ENCODE measurements at places on chromosomes 2 and 18.

- no peak for DNase-seq
These were observed 30.0 kb downstream of the MYO7B start for GRCh38 chr2:127565261-127566138.

DNA sequence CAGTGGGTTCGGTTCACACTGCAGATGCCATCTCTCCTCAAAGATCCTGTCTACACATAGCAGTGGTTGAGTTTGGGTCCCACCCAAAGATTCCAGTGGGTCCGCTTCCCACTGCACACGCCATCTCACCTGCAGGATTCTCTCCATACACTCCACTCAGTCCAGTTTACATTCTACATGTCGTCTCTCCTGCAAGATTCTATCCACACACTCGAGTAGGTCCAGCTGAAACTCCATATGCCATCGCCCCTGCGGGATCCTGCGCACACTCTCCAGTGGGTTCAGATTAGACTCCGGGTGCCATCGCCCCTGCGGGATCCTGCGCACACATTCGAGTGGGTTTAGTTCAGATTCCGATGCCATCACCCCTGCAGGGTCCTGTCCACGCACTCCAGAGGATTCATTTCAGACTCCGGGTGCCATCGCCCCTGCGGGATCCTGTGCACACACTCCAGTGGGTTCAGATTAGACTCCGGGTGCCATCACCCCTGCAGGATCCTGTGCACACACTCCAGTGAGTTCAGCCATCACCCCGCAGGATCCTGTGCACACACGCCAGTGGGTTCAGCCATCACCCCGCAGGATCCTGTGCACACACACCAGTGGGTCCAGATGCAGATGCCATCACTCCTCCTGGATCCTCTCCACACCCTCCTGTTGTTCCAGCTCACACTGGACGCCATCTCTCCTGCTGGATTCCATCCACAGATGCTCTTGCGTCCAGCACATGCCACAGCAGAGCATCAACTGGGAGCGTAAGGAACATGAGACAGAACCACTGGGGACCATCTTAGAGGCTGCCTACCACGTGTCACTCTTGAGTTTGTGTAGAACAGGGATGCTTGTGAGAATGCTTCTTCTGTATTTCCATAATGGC lies 3.0 kb upstream of the PXDN start:
- DNase-seq, result no peak

DNA sequence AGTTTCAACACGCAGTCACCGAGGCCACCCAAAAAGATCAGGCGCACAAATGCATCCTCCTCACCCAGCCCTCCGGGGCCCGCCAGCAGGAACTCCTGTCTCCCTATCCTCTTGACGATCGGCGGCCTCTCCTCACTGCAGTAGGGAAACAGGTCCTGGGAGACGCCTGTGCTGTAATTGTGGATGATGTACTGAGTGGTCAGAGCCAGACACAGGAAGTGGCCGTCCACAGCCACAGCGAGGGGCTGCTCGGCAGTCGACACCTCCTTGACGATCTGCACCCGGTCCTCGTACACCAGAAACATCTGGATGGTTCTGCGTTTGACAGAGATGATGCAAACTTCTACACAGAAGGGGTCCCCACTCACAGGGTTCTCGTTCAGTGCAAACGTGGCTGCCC lies 22.0 kb downstream of the TGFBRAP1 start:
- no peak for DNase-seq

DNA sequence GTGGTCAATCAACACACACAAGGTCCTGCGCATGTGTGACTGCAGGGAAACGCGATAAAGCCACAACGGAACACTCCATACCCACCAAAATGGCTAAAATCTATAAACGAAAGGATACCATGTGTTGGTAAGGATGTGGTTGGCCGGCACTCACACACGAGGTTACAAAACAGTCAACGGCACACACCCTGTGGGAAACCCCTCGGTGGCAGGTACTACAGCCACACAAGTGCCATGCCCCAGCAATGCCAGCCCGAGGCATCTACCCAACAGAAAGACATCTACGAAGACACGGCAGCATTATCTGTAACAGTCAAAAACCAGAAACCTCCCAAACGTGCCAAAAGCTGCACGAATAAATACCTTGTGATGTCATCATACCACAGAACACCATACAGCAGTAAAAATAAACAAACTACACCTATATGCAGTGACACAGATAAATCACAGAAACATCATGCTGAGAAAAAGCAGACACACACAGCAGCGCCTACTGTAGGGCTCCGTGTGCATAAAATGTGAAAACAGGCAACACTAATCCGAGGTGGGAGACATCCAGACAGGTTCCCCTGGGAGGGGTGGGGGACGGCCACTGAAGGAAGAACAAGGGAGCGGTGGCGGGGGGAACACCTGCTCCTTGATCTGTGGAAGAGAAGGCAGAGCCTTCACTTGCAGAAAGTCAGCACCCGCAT lies 36.7 kb downstream of the HDAC4 start:
- DNase-seq, result no peak

DNA sequence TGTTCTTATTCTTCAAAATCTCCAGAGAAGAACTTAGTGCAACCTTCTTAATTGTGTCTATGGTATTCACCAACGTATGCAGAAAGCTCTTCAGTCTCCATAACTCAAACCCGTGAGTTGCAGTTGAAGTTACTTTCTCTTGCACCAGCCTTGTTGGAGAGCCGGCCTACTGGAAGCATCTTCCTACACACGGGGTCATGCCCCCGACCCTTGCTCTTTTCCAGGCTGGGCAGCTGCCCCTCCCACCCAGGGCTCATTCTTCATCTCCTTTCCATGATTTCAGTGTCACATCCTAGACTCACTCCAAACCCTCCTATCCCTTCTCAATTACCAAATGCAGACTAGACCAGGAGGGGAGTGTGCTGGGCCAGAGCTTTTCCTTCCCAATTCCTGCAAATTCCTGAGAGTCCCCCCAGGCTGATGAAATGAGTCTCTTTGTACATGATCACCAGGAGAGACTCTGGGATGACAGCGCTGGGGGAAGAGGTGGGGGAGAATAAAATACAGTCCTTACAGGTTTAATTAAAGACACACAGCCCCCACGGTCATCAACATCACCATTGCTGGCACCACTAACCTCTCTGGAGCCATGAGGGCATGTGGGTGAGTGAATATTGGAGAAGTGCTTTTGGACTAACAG lies 75.3 kb downstream of the COLEC12 start:
- DNase-seq, result no peak

DNA sequence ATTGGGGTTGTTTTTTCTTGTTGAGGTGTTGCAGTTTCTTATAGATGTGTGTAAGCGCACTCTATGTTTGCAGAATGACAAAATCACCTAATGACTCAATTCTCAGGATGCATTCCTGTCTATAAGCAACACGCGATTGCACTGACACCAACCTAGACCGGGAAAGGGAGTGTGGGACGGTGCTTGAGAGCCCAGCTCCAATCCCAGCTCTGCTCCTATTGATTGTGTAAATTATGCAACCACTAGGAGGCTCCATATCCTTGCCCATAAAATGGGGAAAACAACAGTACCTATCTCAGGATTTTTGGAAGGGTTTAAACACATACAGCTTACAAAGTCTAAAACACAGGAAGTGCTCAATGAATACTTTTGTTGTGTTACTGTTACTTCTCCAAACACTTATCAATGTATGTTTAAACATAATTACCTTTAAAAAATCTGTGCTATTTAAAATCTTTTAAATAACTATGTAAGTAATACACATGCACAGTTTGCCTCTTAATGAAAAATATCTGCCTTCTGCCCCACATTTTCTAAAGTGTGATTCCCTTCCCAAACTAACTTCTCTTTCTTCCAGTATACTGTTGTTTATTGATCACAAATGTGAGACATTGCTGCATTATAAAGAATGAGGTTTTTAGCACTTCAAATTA lies 132.5 kb downstream of the SPHKAP start:
- no peak for DNase-seq

GRCh38 chr2:147485210-147485851 lies 359.5 kb upstream of the ACVR2A start:
- DNase-seq, result no peak

DNA sequence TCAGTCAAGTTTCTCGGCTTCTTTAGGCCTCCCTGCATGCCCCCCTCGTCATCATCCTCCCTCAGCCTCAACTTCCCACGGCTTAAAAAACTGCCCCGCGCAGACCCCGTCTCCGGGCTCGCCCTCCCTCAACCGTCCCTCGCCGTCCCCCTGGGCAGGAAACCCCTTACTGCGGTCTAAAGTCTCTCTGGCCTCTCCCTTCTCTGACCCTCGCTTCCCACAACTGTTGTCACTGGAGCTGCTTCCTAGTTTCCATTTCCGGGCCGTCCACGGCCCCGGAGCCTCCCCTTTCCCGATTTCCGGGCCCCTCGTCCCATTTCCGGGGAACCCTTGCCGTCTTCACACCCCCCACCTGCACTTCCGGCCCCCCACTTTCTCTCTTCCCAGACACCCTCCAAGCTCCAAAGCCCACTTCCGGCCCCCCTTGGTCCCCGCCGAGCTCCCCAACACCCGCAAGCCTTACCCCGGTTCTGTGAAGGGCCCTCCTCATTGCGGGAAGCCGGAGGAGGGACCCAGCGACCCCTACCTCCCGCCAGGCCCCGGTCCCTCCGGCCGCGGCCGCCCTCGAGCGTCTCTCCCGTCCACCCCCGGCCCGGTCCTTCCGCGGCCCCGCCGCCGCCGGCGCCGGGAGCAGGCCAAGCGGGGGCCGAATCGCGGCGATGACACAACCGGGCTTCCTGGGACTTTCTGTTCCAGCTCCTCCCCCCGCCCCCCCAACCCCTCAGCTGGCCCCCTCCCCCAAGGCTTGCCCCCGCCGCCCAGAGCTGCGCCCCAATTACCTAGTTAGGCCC lies 513 bp downstream of the TRIP12 start:
- peak; percentile 65 for DNase-seq

DNA sequence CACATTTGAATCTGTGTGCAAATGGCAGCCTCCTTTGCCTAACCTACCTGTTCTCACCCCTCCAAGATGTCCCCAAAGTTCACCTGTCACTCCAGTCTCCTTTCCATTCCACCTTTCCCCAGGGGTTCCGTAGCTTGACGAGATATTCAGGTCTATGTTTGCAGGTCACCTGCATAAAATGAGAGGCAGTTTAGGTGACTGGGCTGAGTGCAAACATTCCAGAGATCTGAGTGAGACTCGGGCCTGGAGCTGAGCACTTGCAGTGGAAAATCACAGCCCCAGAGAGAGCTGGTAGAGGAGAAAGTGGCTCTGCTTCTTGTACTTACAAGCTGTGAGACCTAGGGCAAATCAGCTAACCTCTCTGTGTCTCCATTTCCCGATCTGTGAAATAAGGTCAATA lies 20.1 kb downstream of the CAPN14 start:
- no peak for DNase-seq

GRCh38 chr2:23418461-23418911 lies 33.5 kb downstream of the KLHL29 start:
- no peak for DNase-seq

All from skin of body (tissue), 3 donors.